ENCODE measurements at places on chromosomes 7 and 10. TPM values are rescaled to one million over a fixed set of nuclear protein-coding genes. Genes with fewer than 3 reads are reported as not detected.

CEP55 gene
- 0.39 TPM for polyA plus RNA-seq

- no peak overlapping the region for H3K4me3 ChIP-seq
- H3K36me3 ChIP-seq: no peaks in the 10 kb centered on the region
- no peak for DNase-seq
- H3K27ac ChIP-seq: no peak overlapping the region
- no peaks in the 10 kb centered on the region for H3K4me1 ChIP-seq
These were observed 3.6 kb upstream of the TMEM72 start for GRCh38 chr10:44907556-44907955.

- no peaks in the 10 kb centered on the region for H3K4me1 ChIP-seq
- H3K4me3 ChIP-seq: no peak overlapping the region
- no peak overlapping the region for H3K27ac ChIP-seq
These were observed 45.3 kb upstream of the GNAI1 start for GRCh38 chr7:80089366-80089765.

SPDYE2 gene
- not detected for polyA plus RNA-seq

ZCWPW1 gene
- polyA plus RNA-seq: 5.7 TPM

C7orf33 gene
- not detected for polyA plus RNA-seq

- H3K27ac ChIP-seq: no peak overlapping the region
- H3K4me1 ChIP-seq: no peaks in the 10 kb centered on the region
- H3K36me3 ChIP-seq: no peaks in the 10 kb centered on the region
- H3K27me3 ChIP-seq: no peaks in the 10 kb centered on the region
- H3K4me3 ChIP-seq: no peak overlapping the region
- DNase-seq: no peak
These were observed 58.3 kb upstream of the GTF2I start for GRCh38 chr7:74599244-74599643.

TUBB8 gene
- not detected for polyA plus RNA-seq

DNA sequence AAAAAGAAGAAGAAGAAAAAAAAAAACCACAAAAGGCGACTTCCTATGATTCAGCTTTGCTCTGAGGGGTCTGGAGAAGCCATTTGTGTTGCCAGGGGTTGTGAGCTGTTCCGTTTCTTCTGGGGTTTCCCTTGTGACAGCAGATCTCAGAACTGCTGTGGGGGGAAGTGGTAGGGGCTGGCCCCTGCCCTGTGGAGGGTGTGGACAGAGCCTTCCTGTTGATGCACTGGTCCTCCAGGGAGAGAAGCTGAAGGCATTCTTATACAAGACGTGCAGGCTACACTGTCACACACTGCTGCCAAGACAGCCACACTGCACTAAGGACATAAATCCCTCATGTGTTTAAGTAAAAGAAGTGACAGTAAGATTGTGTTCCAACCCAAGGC, 17.3 kb upstream of the CSGALNACT2 start:
- peak overlapping the region; percentile 66 for H3K4me3 ChIP-seq
- H3K27me3 ChIP-seq: no peaks in the 10 kb centered on the region
- H3K36me3 ChIP-seq: no peaks in the 10 kb centered on the region
- peak; percentile 70 for DNase-seq
- peak overlapping the region; percentile 87 for H3K27ac ChIP-seq
- peaks cover 29% of the 10 kb centered on the region for H3K4me1 ChIP-seq

GRCh38 chr7:33698692-33699128, 206.6 kb upstream of the BMPER start:
- no peaks in the 10 kb centered on the region for H3K27me3 ChIP-seq
- H3K36me3 ChIP-seq: peaks cover 11% of the 10 kb centered on the region
- H3K4me3 ChIP-seq: no peak overlapping the region
- H3K27ac ChIP-seq: no peak overlapping the region

ZNF727 gene
- not detected for polyA plus RNA-seq

GRCh38 chr10:123642293-123642692, 23.9 kb upstream of the GPR26 start:
- no peaks in the 10 kb centered on the region for H3K36me3 ChIP-seq
- no peak overlapping the region for H3K27ac ChIP-seq
- no peak overlapping the region for H3K4me3 ChIP-seq

ASZ1 gene
- polyA plus RNA-seq: not detected

GRCh38 chr10:93352638-93353383, 129.3 kb downstream of the MYOF start:
- H3K36me3 ChIP-seq: no peaks in the 10 kb centered on the region
- H3K4me1 ChIP-seq: no peaks in the 10 kb centered on the region
- H3K27ac ChIP-seq: no peak overlapping the region
- H3K27me3 ChIP-seq: peaks cover 5% of the 10 kb centered on the region

C10orf143 gene
- 31.7 TPM for polyA plus RNA-seq

DNA sequence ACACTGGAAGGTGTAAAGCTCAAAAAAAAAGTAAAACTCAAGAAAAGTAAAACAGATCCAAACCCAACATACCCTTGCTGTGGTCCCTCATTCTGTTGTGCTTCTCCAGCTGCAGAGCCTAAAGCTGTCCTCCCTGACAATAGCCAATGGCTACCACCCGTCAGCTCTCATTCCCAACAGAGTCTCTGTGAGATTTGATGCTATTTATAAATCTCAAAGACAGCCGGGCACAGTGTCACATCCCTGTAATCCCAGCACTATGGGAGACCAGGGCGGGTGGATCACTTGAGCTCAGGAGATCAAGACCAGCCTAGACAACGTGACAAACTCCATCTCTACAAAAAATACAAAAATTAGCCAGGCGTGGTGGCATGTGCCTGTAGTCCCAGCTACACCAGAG, 116.0 kb downstream of the KMT2E start:
- peaks cover 24% of the 10 kb centered on the region for H3K36me3 ChIP-seq
- H3K4me3 ChIP-seq: no peak overlapping the region
- DNase-seq: no peak

GIMAP8 gene
- polyA plus RNA-seq: 25.1 TPM

- H3K27me3 ChIP-seq: peaks cover 2% of the 10 kb centered on the region
- H3K36me3 ChIP-seq: no peaks in the 10 kb centered on the region
- no peak for DNase-seq
- H3K4me1 ChIP-seq: no peaks in the 10 kb centered on the region
- H3K4me3 ChIP-seq: no peak overlapping the region
- no peak overlapping the region for H3K27ac ChIP-seq
These were observed 80.1 kb downstream of the SEC61G start for GRCh38 chr7:54678763-54679489.

DGKI gene
- not detected for polyA plus RNA-seq

DNA sequence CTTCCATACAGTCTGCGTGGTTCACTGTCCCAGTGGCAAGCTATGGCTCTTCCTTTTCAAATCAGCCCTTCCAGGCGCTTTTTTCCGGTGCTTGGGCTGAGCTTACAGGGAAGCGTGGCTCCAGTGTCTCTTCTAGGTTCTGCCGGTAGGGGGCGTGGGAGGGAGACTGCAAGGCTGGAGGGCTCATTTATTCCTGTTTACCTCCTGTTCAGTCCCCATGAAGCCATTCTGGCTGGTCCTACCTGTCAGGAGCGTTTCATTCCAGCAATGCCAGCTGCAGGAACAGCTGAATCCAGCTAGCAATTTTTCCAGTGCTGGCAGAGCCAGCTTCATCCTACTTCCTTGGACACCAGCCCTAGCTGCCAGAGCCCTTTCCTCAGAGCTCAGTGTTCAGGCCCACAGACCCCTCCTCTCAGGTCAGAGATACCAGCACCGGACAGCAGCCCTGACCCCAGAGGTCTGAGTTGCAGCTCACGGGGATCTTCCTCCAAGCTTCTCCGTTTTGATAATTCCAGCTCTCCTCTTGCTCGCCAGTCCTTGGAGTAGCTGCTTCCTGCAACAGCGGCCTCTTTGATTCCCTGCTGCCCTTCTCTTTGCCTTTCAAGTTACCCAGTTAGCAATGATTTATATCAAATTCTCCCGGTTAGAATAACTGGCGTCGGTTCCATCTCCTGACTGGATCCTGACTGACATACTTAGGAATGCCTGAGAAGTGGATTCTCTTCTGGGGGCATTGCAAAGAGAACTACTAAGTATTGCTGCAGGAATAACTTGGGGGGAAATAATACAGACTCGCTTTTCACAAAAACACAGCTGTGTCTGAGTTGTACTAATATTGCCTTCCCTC, 129.8 kb downstream of the FRMD4A start:
- H3K4me1 ChIP-seq: no peaks in the 10 kb centered on the region
- H3K27ac ChIP-seq: no peak overlapping the region
- DNase-seq: no peak

GRCh38 chr7:45394117-45394708, 180.0 kb upstream of the ADCY1 start:
- H3K27ac ChIP-seq: no peak overlapping the region
- no peak overlapping the region for H3K4me3 ChIP-seq
- no peaks in the 10 kb centered on the region for H3K4me1 ChIP-seq
- H3K27me3 ChIP-seq: peaks cover 4% of the 10 kb centered on the region

DNA sequence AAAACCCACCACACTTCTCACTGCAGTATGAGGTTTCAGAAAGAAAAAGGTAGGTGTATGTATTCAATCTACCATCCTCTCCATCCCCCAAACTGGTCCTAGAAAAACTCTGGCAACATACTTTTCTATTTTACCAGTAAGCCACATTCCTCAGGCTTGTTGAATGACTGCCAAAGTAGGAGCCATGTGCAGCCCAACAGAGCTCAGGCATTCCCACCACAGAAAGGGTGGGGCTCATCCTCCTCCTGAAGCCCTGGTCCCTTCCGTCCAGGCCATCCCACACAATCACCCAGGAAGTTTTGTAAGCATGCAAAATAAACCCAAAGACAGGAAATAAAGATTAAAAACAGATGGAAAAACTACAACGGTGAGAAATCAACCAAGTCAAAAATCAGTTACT, 57.2 kb downstream of the MAD1L1 start:
- DNase-seq: no peak
- H3K27ac ChIP-seq: no peak overlapping the region
- no peak overlapping the region for H3K4me3 ChIP-seq

GRCh38 chr10:36759141-36759805, 366.1 kb upstream of the ANKRD30A start:
- DNase-seq: no peak
- no peaks in the 10 kb centered on the region for H3K27me3 ChIP-seq
- H3K4me1 ChIP-seq: no peaks in the 10 kb centered on the region
- no peak overlapping the region for H3K27ac ChIP-seq
- H3K4me3 ChIP-seq: no peak overlapping the region

- H3K4me1 ChIP-seq: no peaks in the 10 kb centered on the region
- no peak overlapping the region for H3K27ac ChIP-seq
- H3K27me3 ChIP-seq: no peaks in the 10 kb centered on the region
- no peak for DNase-seq
- H3K4me3 ChIP-seq: no peak overlapping the region
These were observed 253.1 kb downstream of the GRID1 start for GRCh38 chr10:86113501-86113900.

FAM180A gene
- not detected for polyA plus RNA-seq

Measured in immature natural killer cell (primary cell).